ENCODE measurements at places on chromosomes 3 and 15.

- DNase-seq = no peak
These were observed 7.2 kb upstream of the AQR start for GRCh38 chr15:34976743-34977142.

- DNase-seq = no peak
These were observed 25.4 kb downstream of the EDEM1 start for GRCh38 chr3:5212628-5213573.

GRCh38 chr3:2945121-2945520 is 165.1 kb downstream of the IL5RA start:
- no peak for DNase-seq

DNA sequence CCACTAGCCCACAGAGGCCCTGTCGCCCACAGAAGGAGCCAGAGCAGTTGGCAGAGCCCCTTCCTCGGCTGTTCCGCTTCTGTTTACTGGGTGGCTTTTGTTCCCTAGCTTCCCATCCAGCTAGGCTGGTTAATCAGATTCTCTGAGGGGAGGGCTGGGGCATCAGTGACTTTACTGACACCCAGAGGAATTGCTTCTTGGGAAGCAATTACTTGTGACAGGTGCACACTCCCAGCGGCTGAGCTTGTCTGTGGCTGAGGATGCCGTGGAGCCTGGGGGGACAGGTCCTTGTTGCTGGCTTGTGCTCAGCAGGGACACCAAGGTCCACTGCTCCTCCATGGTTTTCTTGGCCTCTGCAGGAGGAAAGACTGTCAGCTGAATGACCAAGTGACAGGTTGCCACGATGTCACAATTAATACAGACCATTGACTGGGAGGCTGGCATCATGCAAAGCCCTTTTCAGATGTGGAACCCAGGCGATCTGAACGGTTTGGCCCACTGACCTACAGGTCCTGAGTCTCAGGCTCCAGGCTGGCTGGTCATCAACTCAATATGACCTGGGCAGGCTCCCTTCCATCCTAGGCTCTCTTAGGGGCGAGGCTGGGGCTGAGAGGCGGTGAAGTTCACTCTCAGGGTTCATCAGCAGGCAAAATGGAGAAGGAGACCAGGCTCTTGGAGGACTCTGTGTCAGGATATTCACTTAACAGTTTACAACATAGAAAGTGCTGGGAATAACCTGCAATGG is 31.8 kb upstream of the SFMBT1 start:
- no peak for DNase-seq

All from ELR (cell line).